ENCODE measurements at places on chromosomes 2 and 18.
A peak's percentile ranks its signal among the peaks of the same experiment; 100 is the strongest.

DNA sequence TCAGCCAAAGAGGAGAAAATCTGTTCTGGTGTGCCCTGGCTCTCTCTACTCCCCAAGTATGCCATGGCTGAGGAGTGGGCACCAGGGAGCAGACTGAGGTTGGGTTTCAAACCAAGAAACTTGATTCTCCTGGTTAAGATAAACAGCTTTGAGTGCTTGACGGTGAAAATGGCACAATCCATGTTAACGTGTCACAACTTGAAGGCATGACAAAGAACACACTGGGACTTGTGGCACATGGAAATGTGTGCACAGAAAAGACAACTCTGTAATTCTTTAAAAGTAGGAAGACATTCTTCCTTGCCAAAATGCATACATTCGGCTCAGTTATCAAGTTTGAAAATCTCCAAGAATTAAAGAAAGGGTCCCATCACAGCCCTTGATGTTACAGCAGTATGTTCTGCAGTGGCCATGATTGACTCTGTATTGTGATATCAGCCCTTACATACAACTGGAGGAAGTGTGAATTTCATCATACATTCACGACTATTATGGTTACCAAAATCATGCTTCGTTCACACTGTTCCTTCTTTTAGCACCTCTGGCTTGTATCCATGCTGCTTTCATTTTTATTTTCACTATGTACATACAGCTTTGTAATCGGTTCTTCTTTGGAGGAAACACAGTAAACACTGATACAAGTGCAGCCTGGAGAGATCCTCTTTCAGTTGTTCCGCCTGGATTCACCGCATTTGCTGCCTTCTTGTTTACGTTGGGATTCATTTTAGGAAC is 15.6 kb upstream of the ACTG2 start:
- DNase-seq = no peak

DNA sequence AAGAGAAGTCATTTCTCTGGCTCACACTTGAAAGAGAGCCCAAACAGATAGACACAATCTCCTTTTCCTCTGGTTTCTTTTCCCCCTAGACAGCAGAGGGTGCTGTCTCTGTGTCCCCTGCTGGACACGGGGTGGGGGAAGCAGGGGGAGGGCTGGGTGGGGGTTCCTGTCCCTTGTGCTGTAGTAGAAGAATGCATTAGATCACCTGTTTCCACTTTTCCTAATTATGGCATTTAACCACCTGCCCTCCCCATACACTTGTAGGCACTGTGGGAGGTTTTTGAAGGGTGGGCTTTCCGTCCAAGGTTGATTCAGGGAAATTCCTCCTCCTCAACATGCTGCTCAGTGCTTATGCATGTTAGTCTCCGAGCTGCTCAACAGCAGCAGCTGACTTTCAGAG is 206.2 kb upstream of the EPAS1 start:
- DNase-seq = no peak

GRCh38 chr2:73426176-73426575 is 40.5 kb downstream of the ALMS1 start:
- no peak for DNase-seq

GRCh38 chr2:202317080-202317857 is 51.7 kb downstream of the NOP58 start:
- no peak for DNase-seq

DNA sequence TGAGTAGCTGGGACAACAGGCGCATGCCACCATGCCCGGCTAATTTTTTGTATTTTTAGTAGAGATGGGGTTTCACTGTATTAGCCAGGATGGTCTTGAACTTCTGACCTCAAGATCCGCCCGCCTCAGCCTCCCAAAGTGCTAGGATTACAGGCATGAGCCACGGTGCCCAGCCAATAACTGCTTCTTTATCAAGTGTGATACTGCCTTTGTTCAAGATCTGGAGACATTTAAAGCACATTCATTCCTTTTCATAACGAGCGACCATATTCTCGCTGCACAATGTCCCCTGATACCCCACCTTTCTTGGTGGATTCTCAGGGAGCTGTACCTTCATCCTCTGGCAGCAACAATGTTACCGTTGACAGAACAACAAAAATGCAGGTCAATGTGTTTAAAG is 75.4 kb downstream of the PIEZO2 start:
- DNase-seq = no peak

- no peak for DNase-seq
Observed at GRCh38 chr2:65527451-65528240, 95.2 kb upstream of the SPRED2 start.

GRCh38 chr2:186639939-186640338 is 50.1 kb downstream of the ITGAV start:
- DNase-seq = no peak

- peak; percentile 46 for DNase-seq
Observed at GRCh38 chr2:72993147-72993932, 76.0 kb downstream of the EMX1 start.

- DNase-seq = no peak
Observed at GRCh38 chr2:153575171-153575853, 96.8 kb upstream of the RPRM start.

DNA sequence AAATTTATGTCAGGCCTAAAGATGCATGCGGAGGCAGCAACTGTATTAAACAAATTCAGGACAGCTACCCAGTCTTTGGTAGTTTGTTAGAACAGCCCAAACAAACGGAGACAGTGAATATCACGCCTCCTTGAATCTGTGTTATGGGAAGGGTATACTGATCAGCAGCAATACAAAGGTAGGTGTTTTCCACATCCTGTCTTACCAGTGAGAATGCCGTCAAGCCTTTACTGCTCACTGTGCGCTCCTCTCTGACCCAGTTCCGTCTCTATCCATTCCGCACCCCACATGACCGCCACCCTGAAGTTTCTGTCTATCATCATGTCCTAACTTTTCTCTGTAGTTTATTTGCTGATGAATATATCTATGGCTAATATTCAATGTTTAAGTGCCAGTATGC is 473.3 kb downstream of the LPIN1 start:
- no peak for DNase-seq

- no peak for DNase-seq
Observed at GRCh38 chr18:44799907-44800421, 119.3 kb downstream of the SETBP1 start.

- no peak for DNase-seq
Observed at GRCh38 chr2:128301501-128301966, 17.1 kb downstream of the HS6ST1 start.

- DNase-seq = peak; percentile 85
Observed at GRCh38 chr2:240851078-240851991, 17.3 kb upstream of the AGXT start.

DNA sequence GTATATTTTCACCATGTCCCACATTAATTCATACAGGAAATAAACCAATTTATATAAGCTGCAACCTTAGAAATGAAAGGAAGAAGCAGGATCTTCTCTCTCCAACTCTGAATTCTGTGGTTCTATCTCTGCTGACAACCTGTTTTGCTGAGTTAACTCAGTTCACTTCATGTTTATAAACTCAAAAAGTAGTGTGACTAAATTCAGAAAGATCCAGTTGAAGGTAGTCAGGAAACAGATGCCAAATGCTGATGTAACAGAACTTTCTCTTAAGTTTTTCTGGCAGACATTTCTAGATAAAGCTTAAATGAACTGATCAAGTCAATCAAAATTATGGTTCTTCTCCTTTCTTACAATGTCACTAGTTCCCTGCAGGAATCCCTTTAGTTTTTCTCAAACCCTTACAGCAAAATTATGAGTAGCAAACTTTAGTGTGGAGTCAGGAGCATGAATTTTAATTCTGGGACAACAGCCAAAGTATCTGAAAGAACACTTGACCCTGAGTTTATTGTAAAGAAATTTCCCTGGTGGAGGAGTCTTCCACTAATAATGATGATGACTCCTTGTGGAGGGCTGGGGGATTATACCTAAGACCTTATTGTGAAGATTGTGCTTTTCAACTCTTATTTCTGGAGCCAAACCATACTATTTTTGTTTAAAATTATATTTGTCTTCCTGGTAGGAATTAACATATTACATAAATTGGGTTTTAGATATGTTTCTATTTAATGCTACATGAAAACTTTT is 216.9 kb downstream of the MYO3B start:
- no peak for DNase-seq

DNA sequence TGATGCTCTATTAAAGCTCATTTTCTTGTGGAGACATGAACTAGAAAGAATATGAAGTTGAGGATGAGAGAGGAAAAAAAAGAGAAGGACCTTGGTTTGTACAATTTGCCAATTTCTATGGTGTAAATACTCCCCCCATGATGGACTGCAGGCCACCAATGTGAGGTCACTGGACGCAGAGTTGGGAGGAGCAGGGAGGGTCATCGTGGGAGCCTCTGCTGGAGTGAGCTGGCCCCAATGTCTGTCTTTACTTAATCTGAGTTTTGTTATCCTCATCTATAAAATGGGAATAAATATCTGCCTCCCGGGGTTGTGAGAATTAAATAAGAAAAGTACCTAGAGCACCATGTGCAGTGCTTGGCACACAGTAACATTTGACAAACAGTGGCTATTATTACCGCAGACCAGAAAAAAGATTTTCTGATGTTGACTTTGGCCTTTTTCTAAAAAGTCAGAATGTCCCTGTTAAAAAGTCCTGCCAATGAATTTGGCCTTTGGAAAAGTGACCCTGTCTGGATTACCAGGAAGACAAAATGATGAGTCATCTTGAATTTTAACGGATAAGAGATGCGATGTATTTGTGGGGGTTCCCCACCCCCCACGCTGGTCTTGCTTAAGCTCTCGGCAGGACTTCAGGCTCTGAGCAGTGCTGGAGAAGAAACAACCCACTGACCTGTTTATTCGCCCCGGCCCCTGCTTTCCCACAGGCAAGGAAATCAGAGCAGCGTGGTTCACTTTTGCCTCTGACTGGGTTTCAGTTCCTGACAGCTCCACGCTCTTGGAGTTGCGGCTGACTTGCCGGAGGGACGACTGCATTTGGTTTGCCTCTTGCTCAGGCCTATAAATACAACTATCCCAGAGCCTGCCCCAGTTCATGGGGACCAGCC is 50.3 kb upstream of the FOSL2 start:
- DNase-seq = no peak

DNA sequence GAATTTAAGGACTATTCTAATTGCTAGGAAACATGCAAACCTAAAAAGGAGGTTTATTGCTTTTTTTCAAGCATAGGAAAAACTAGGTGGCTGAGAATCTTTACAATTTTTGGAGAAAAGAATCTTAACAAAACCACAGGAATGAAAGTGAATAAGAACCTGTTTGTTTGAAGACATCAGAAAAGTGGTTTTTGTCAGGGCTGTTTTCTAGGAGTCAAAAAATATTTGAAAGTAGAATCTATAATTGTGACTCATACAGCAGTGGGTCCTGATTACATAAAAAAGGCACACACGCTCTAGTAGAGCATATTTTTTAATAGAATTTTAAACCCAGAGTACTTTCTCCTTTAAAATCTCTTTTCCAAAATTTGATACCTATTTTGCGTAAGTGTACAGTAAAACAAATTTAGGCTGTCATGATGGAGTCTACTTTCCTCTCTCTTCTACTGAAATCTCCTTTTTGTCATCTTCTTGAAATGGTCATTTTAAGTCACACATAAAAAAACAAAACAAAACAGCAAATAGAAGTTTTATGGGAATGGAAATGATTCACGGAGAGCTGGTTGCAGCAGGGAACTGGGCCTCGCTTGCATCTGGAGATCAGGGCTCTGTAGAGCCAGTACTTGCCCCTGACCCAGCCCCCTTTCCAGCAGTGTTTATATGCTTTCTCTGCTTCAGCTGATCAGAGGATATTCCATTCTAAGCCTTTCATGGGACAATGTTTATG is 59.1 kb upstream of the PELI1 start:
- DNase-seq = no peak

DNA sequence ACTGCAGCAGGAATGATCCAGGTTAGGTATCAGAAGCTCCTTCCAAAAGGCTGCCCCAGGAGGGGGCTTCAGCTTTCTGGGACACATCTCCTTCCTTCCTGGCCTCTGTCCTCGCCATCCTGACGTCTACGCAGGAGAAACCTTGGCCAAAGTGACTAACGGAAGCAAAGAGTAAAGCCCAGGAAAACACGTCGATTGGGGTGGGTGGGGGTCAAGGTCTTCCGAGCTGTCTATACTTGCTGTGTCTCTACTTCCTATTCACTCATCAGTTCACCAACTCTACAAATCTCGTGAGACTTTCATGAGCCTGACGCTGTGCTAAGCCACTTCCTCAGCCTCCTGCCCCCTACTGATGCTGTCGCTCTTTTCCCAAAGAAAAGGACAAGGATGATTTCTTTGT is 212.6 kb downstream of the TNS1 start:
- no peak for DNase-seq

GRCh38 chr2:71336802-71337201 is 5.2 kb downstream of the ZNF638 start:
- no peak for DNase-seq

DNA sequence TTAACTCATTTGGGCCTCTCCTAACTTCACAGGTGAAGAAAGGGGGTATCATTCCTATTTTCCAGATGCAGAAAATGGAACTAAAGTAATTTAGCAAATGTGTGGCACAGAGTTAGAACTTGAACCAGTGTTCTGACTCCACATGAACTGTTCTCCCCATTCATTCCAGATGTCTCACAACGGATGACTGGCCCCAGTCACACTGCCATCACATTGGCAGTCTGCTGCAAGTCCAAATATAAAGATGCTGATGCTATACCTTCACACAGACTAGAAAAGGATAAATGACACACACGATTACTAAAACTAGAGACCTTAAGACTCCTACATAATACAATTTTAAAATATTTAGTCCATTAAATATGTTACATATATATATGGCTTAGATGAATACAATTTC is 195.7 kb downstream of the NBAS start:
- DNase-seq = no peak

GRCh38 chr2:234033174-234033573 is 17.3 kb upstream of the SPP2 start:
- DNase-seq = no peak

- DNase-seq = peak; percentile 78
Observed at GRCh38 chr2:237744613-237745249, 53.8 kb upstream of the RBM44 start.

DNA sequence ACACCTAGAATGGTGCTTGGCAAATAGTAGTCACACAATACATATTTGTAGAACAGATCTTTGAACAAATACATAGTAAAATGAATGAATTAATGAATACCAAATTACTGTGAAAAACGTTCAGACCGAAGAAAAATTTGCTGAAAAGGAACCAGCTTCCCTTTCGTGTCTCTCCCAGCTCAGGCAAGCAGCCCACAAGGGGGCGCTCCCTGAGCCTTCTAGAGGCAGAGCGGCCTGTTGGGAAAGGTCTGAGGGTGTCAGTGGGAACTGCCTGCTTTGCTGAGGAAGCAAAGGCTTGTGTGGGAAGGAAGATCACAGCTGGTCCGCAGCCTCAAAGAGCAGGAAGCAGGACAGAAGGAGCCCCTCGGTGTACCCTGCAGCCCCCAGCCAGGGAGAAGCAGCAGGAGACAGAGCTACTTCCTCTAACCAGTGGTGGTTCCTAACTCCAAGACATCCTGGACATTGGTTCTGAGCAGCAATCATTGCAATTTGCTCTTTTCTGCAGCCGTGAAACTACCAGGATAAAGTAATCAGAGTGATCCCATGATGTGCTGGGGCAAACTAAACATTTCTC is 231.1 kb downstream of the ANKRD30B start:
- no peak for DNase-seq

Data from activated gamma-delta T cell treated with Interleukin-2 at 50 U/mL for 16 hours (primary cell).